DND-41 (cell line): ENCODE measurements at places on chromosomes 6 and 20.

DNA sequence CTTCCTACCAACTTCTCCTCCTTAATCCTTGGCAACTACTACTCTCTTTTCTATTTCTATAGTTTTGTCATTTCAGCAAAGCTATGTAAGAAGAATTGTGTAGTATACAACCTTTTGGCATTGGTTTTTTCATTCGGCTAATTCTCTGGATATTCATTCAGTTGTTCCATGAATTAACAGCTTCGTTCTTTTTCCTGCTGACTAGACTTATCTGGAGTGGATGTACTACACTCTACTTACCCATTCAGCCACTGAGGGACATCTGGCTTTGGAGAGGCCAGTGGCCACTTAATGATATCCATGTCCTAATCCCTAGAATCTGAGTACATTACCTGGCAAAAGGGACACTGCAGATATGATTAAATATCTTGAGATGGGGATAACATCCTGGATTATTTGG is 623.9 kb downstream of the DOK5 start:
- H3K4me1 ChIP-seq, result no peaks in the 10 kb centered on the region
- peaks cover 4% of the 10 kb centered on the region for H3K27me3 ChIP-seq
- no peak for DNase-seq
- H3K4me3 ChIP-seq, result no peak overlapping the region
- H3K27ac ChIP-seq, result no peak overlapping the region

DNA sequence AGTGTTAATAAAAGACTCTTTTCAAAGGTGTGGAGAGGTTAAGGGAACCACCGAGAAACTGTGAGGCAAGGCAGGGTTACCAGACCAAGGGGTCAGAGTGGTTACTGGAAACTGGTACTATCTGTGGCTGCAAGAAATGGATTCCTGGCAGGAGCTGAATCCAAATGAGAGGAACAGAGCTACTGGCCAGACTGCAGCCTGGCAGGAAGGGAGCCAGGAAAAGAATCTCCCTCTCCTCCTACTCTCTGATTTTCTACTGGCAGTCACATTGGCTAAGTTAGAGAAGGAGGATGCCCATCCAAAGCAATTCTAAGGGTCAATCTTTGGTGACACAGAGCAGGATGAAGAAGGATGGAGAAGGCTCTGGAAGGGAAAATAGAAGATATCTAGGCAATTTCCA is 211.5 kb downstream of the GRM1 start:
- no peaks in the 10 kb centered on the region for H3K36me3 ChIP-seq
- no peaks in the 10 kb centered on the region for H3K27me3 ChIP-seq
- no peak for DNase-seq
- no peak overlapping the region for H3K4me3 ChIP-seq
- H3K27ac ChIP-seq, result no peak overlapping the region

DNA sequence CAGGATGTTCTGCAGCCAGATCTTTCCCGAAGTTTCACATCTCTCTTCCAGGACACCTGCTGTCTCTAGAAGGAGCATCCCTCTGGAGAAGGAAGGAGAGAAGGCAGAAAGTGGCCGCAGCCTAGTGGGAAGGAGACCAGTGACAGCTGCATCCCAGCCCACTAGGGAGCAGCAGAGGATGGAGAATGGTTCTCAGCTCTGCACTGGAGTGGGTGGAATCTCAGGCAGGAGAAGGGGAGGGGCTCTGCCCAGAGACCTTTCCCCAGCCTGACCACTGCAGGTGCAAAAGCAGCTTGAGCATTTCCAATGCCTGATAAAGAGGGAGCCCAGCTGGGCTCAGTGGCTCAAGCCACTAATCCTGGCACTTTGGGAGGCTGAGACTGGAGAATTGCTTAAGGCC is 32.3 kb downstream of the NCR2 start:
- H3K27me3 ChIP-seq, result no peaks in the 10 kb centered on the region
- H3K27ac ChIP-seq, result no peak overlapping the region
- H3K4me1 ChIP-seq, result peaks cover 9% of the 10 kb centered on the region
- H3K4me3 ChIP-seq, result no peak overlapping the region
- no peaks in the 10 kb centered on the region for H3K36me3 ChIP-seq
- peak; percentile 59 for DNase-seq

- no peak for DNase-seq
- no peaks in the 10 kb centered on the region for H3K27me3 ChIP-seq
- no peak overlapping the region for H3K4me3 ChIP-seq
- H3K27ac ChIP-seq, result no peak overlapping the region
- H3K4me1 ChIP-seq, result no peaks in the 10 kb centered on the region
- H3K36me3 ChIP-seq, result no peaks in the 10 kb centered on the region
Observed at GRCh38 chr6:56282391-56282790, 35.0 kb upstream of the COL21A1 start.

DNA sequence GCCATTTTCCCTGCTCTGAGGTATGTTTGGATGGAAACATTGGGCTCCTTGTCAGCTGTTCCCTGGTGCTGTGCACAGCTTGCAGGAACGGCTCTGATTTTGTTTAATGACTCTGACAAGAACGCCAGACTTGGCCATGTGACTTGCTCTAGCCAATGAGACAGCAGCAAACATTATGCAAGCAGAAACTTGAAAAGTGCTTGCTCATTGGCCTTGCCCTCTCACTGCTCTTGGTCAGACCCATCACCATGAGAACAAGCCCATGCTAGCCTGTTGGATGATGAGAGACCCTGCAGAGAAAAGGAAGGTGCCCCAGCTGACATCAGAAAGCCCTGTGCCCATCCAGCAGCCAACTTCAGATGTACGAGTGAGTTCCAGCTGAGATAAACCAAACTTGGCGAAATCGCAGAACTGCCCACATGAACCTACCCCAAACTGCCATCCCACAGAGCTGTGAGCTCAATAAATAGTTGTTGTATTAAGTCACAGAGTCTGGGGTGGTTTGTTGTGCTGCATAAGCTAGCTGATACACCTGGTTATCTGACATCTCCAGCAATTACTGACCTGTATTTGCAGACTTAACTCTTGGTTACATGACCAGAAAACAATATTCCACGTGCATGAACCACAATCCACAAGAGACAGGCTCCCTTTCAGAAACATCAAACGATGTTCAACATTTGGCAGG is 96.9 kb downstream of the JPH2 start:
- H3K4me1 ChIP-seq, result no peaks in the 10 kb centered on the region
- no peaks in the 10 kb centered on the region for H3K36me3 ChIP-seq
- H3K4me3 ChIP-seq, result no peak overlapping the region
- no peak for DNase-seq
- no peak overlapping the region for H3K27ac ChIP-seq

DNA sequence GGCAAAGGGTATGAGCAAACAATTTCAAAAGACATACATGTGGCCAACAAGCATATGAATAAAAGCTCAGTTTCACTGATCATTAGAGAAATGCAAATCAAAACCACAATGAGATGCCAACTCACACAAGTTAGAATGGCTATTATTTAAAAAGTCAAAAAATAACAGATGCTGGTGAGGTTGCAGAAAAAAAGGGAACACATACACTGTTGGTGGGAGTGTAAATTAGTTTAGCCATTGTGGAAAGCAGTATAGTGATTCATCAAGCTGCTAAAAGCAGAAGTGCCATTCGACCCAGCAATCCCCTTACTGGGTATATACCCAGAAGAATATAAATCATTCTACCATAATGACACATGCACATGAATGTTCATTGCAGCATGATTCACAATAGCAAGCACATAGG is 6.7 kb upstream of the KHDC1L start:
- no peaks in the 10 kb centered on the region for H3K36me3 ChIP-seq
- no peak overlapping the region for H3K27ac ChIP-seq
- DNase-seq, result no peak
- no peaks in the 10 kb centered on the region for H3K4me1 ChIP-seq
- no peaks in the 10 kb centered on the region for H3K27me3 ChIP-seq
- H3K4me3 ChIP-seq, result no peak overlapping the region

DNA sequence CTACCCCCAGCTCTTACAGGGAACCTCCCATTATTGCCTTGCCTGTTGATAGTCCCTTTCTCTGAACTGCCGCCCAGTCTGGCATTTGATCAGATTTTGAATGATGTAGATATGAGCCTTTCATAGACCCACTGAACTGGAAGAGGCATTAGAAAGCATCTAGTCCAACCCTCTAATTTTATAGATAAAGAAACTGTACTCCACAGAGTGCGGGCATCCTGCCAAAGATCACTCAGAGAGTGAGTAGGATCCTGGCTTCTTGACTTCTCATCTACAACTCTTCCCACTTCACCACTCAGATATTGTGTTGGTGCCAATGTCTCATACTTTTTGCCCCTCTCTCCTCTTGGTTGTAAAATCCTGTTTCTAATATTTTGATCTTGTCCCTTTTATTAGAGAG is 179.2 kb upstream of the BMP2 start:
- DNase-seq, result no peak
- no peaks in the 10 kb centered on the region for H3K27me3 ChIP-seq
- H3K4me3 ChIP-seq, result no peak overlapping the region

DNA sequence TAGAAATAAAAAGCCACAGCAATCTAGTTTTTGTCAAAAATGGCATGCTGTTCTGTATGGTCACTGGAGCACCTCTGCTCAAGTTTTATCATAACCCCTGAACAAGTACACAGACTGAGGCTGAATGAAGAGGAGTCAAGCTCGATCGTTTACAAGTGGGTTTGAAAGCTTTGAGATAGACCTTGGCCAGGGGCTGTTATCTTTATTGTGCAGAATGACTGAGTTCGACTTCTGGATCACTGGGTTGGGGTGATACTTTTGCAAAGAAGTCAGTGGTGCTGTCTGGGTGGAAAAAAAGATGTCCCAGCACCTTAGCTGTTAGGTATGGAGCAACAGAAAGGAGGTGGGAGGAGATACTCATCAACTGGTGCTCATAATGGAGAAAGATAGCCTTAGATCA is 446.0 kb downstream of the HACE1 start:
- no peak overlapping the region for H3K27ac ChIP-seq
- H3K36me3 ChIP-seq, result no peaks in the 10 kb centered on the region
- H3K4me1 ChIP-seq, result no peaks in the 10 kb centered on the region
- no peaks in the 10 kb centered on the region for H3K27me3 ChIP-seq
- no peak for DNase-seq

- no peak overlapping the region for H3K4me3 ChIP-seq
- DNase-seq, result no peak
- no peak overlapping the region for H3K27ac ChIP-seq
- H3K4me1 ChIP-seq, result peaks cover 15% of the 10 kb centered on the region
- H3K27me3 ChIP-seq, result no peaks in the 10 kb centered on the region
Observed at GRCh38 chr6:41967312-41968287, 26.0 kb upstream of the CCND3 start.

- H3K4me1 ChIP-seq, result peaks cover 10% of the 10 kb centered on the region
- H3K36me3 ChIP-seq, result peaks cover 68% of the 10 kb centered on the region
- H3K27ac ChIP-seq, result no peak overlapping the region
- no peak for DNase-seq
Observed at GRCh38 chr6:24859608-24860200, 61.0 kb upstream of the ARMH2 start.

GRCh38 chr6:130167655-130168054 is 55.1 kb downstream of the SAMD3 start:
- H3K4me1 ChIP-seq, result no peaks in the 10 kb centered on the region
- peaks cover 9% of the 10 kb centered on the region for H3K27me3 ChIP-seq
- no peaks in the 10 kb centered on the region for H3K36me3 ChIP-seq

DNA sequence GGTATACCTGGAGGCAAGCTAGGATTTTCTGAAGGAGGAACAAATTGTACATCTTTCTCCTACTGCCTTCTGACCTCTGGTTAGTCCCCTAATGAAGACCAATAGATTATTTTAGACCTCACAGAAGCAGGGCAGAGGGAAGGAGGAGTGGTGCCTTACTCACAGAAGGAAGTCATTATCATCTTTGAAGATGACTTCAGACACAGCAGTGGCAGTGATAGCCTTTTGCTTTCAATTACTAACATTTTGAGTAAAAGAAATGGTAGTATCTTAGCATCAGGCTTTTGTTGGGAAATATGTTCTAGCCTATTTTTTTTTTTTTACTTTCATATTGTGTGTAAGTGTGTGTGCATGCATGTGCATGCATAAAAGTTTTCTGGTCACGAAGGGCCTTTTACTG is 164.2 kb upstream of the PLN start:
- no peaks in the 10 kb centered on the region for H3K27me3 ChIP-seq
- no peak overlapping the region for H3K27ac ChIP-seq
- H3K36me3 ChIP-seq, result no peaks in the 10 kb centered on the region
- DNase-seq, result no peak
- no peaks in the 10 kb centered on the region for H3K4me1 ChIP-seq
- no peak overlapping the region for H3K4me3 ChIP-seq

GRCh38 chr6:36492621-36493020 is 49.8 kb downstream of the KCTD20 start:
- H3K27me3 ChIP-seq, result no peaks in the 10 kb centered on the region
- H3K36me3 ChIP-seq, result peaks cover 63% of the 10 kb centered on the region
- H3K4me3 ChIP-seq, result no peak overlapping the region
- no peak overlapping the region for H3K27ac ChIP-seq

GRCh38 chr6:89952686-89953085 is 58.4 kb downstream of the GJA10 start:
- H3K36me3 ChIP-seq, result peaks cover 10% of the 10 kb centered on the region
- H3K27ac ChIP-seq, result peak overlapping the region; percentile 73
- H3K27me3 ChIP-seq, result no peaks in the 10 kb centered on the region
- H3K4me3 ChIP-seq, result no peak overlapping the region
- DNase-seq, result peak; percentile 84

GRCh38 chr6:93728150-93728549 is 308.8 kb upstream of the EPHA7 start:
- no peaks in the 10 kb centered on the region for H3K27me3 ChIP-seq
- no peak overlapping the region for H3K27ac ChIP-seq
- no peak for DNase-seq
- H3K4me3 ChIP-seq, result no peak overlapping the region
- no peaks in the 10 kb centered on the region for H3K4me1 ChIP-seq

DNA sequence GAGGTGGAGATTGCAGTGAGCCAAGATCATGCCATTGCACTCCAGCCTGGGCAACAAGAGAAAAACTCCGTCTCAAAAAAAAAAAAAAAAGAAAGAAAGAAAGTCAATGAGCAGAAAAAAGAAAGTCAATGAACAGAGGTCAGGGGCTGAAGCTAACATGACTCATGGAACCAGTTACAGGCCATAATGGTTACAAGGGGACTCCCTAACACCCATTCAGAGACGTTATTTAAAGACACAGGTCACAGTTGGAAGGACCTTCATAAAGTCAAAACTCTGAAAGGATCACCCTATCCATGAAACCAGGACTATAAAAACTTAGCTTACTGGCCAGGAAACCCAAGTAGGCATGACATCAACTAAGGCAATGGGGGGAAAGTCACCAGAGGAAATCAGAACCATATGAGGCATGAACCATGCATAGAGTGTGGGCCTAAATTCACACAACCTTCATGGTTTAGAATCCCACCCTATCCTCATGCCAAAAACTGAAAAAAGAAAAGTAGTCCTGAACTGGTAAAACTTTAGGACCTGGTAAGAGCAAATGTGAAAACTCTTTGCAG is 18.2 kb downstream of the FBXL4 start:
- no peaks in the 10 kb centered on the region for H3K27me3 ChIP-seq
- no peak overlapping the region for H3K27ac ChIP-seq
- H3K36me3 ChIP-seq, result peaks cover 22% of the 10 kb centered on the region
- no peak overlapping the region for H3K4me3 ChIP-seq

- no peak overlapping the region for H3K4me3 ChIP-seq
- H3K36me3 ChIP-seq, result peaks cover 50% of the 10 kb centered on the region
- H3K4me1 ChIP-seq, result peaks cover 55% of the 10 kb centered on the region
Observed at GRCh38 chr6:53335224-53335994, 13.3 kb downstream of the ELOVL5 start.

- H3K36me3 ChIP-seq, result no peaks in the 10 kb centered on the region
- no peak overlapping the region for H3K4me3 ChIP-seq
- H3K27ac ChIP-seq, result no peak overlapping the region
- H3K4me1 ChIP-seq, result no peaks in the 10 kb centered on the region
- DNase-seq, result no peak
- H3K27me3 ChIP-seq, result no peaks in the 10 kb centered on the region
Observed at GRCh38 chr6:164502833-164503232, 806.6 kb downstream of the C6orf118 start.

- no peak overlapping the region for H3K4me3 ChIP-seq
- DNase-seq, result no peak
- no peaks in the 10 kb centered on the region for H3K36me3 ChIP-seq
- no peak overlapping the region for H3K27ac ChIP-seq
Observed at GRCh38 chr6:163806755-163807499, 392.4 kb downstream of the QKI start.
